ENCODE measurements at places on chromosomes 13 and 19.

DNA sequence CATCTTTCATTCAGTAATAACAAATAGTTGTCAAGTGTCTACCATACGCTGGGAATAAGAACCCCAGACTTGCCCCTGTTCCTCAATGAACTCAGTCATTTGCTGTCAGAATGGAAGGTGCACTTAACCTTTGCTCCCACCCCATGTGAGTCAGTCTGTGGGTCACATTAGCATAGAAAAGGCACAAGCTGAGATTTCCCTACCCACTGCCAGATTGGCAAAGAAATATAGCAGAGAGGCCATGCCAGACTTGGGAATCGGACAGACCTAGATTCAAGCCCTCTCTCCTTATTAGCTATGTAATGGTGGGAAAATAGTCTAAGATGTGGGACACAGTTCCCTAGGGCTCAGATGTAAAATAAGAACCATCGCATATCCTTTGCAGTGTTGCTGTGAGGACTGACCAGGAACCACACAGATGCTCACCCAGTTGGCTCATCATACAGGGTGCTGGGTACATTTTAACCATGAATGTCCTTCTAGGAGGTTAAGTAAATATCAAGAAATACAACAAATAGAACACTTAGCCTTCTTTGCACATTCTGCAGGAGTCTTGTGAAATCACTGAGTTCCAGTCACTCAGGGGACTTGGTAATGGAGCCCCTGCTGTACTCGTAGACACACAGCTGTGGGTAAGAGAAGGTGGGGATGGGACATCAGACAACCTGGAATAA, 218.2 kb downstream of the FGF14 start:
- no peak for DNase-seq

GRCh38 chr19:47779524-47780214, 1.2 kb downstream of the SELENOW start:
- no peak for DNase-seq

GRCh38 chr13:99133230-99133629, 67.4 kb upstream of the UBAC2 start:
- no peak for DNase-seq

DNA sequence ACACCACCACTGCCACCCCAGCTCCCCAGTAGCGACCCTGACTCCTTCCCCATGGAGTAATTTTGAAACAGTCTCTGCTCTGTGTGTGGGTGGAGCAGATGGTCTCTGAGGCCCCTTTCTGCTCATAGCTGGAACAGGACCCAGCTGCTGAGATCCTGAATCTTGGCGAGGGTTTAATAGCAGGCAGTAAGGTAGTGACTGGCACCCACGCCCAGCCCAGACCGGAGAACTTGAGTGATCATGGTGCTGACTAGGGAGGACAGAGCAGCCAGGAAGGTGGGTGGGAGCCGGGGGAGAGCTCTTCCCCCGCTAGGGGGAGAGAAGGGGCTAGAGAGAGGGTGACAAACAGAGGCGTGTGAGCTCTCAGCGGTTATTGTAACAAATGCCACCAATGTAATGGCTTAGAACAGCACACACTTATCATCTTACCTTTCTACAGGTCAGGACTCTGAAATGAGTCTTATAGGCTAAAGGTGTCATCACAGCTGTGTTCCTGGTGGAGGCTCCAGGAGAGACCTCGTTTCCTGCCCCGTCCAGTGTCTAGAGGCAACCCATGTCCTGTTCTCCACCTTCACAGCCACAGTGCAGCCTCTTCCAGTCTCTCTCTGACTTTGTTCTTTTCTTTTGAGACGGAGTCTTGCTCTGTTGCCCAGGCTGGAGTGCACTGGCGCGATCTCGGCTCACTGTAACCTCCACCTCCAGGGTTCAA, 7.2 kb upstream of the ACER1 start:
- DNase-seq = peak; percentile 6

GRCh38 chr19:17948931-17949930, 16.4 kb downstream of the CCDC124 start:
- no peak for DNase-seq

DNA sequence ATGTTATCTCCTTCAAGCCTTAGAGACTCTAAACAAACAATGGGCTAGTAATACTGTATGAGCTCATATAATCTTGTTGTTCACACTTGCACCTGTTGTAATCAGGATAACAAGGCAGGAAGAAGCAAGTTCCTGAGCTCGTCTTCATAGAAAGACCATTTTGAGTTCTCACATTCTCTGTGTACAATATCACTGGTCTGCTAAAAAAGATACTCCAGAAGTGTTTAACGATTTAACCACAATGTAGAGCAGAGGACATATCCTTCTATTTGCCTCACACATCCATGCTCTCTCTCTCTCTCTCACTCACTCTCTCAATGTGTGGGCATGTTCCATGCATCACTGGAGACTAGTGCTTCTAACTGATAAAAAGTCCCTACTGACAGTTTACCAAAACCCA, 122.9 kb downstream of the MIPEP start:
- DNase-seq = no peak

- no peak for DNase-seq
These were observed 33.8 kb downstream of the ZFR2 start for GRCh38 chr19:3835055-3835435.

DNA sequence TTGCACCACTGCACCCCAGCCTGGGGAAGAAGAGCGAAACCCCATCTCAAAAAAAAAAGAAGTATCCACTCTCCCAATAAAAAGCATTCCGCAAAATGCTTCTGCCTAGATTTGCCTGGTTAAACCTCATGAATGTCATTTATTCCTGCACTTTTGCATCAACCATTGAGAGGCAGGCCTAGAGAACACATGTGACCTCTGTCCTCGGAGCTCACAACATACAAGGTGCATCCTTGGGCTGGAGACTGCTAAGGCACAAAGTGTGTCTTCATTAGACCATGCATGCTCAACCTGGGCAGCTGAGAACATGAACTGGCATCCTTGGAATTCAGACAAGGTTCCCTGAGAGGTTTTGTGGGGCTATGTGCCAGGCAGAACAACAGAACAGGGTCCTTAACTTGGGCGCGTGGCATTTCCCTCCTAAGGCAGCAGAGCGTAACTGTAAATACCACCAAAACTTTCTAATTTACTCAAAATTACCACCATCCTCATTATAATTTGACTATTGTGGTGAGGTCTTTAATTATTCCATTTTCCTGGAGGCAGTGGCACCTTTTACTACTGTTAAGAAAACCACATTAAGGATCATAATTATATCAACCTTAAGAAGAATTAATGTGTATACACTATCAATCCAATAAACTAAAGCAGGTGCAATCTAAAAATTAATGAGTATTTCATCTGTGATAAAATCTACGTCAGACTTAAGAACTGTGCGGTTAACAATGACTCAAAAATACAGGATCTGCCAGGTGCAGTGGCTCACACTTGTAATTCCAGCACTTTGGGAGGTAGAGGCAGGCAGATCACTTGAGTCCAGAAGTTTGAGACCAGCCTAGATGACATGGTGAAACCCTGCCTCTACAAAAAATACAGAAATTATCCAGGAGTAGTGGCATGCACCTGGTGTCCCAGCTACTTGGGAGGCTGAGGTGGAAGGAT, 13.8 kb downstream of the RCBTB1 start:
- DNase-seq = no peak

DNA sequence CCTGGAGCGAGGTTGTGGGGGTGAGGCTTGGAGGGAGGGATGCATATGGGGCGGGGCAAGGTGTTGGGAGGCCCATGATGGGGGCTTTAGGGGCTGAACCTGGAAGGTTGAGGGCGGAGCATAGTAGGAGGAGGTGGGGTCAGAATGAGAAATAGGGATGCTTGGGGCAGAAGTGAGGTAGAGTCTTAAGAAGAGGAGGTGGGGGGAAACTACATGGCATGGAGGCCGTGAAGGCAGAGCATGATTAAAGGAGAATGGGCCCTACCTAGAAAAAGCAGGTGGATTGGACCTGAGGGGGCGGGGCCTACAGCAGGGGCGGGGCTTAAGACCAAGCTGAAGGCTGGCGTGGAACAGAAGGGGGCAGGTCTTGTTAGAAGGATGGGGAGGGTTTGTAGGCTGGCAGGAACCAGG, 799 bp downstream of the NR1H2 start:
- DNase-seq = peak; percentile 51

All from activated T-cell treated with anti-CD3 and anti-CD28 coated beads for 48 hours (primary cell).